ENCODE measurements at places on chromosomes 6 and 20. TPM values are rescaled to one million over a fixed set of nuclear protein-coding genes. Genes with fewer than 3 reads are reported as not detected.

DNA sequence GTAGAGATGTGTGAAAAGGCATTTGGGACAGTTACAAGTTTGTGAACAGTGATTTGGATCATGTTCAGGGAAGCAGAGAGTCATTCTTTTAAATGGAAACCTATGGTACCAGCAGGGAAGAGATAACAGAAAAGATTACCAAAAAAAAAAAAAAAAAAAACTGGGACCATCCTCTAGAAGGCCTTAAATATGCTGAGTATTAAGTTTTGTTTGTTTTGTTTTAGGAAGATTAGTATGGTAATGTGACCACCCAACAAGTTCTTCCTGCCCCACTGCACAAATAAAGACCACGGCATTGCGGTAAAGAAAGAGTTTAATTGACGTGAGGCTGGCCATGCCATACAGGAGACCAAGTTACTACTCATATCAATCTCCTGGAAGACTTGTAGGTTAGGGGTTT lies 946.2 kb downstream of the KIF16B start:
- no peak overlapping the region for H3K27ac ChIP-seq
- H3K4me3 ChIP-seq, result no peak overlapping the region
- no peak for DNase-seq
- no peaks in the 10 kb centered on the region for H3K27me3 ChIP-seq
- no peaks in the 10 kb centered on the region for H3K36me3 ChIP-seq

GRCh38 chr20:61830241-61830930 lies 235.3 kb downstream of the TAF4 start:
- H3K4me3 ChIP-seq, result no peak overlapping the region
- no peak for DNase-seq
- no peaks in the 10 kb centered on the region for H3K4me1 ChIP-seq
- no peaks in the 10 kb centered on the region for H3K27me3 ChIP-seq

GRCh38 chr6:168126566-168127383 lies 47.8 kb upstream of the FRMD1 start:
- H3K4me1 ChIP-seq, result no peaks in the 10 kb centered on the region
- H3K27me3 ChIP-seq, result no peaks in the 10 kb centered on the region
- no peaks in the 10 kb centered on the region for H3K36me3 ChIP-seq
- no peak overlapping the region for H3K27ac ChIP-seq
- no peak for DNase-seq

- H3K27ac ChIP-seq, result no peak overlapping the region
- H3K36me3 ChIP-seq, result no peaks in the 10 kb centered on the region
These were observed 23.9 kb downstream of the ZNF217 start for GRCh38 chr20:53569606-53570307.

GRCh38 chr6:85403331-85404015 lies 46.4 kb upstream of the NT5E start:
- DNase-seq, result no peak
- no peak overlapping the region for H3K4me3 ChIP-seq
- no peaks in the 10 kb centered on the region for H3K27me3 ChIP-seq
- H3K4me1 ChIP-seq, result no peaks in the 10 kb centered on the region
- no peaks in the 10 kb centered on the region for H3K36me3 ChIP-seq
- H3K27ac ChIP-seq, result no peak overlapping the region

DNA sequence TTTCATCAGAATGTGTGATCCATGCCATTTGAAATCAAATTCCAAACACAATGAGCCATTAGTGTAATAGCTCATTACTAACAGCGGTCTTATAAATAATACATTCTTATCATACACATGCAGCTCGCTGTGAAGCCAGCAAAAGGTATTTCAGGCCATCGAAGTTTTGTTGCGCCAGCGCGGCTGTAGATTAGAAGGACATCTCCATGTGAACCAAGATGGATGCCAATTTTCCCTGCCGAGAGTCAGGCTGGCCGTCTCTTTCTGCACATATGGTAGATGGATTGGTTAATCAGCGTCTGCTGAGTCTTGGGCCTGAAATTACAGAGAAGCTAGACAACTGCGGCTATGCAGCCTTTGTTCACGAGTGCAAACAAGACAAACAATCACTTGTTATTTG lies 44.1 kb downstream of the CFAP61 start:
- H3K4me3 ChIP-seq, result no peak overlapping the region
- DNase-seq, result no peak
- H3K36me3 ChIP-seq, result no peaks in the 10 kb centered on the region
- H3K27me3 ChIP-seq, result no peaks in the 10 kb centered on the region
- H3K4me1 ChIP-seq, result no peaks in the 10 kb centered on the region
- H3K27ac ChIP-seq, result peak overlapping the region; percentile 56

- H3K36me3 ChIP-seq, result no peaks in the 10 kb centered on the region
- no peak overlapping the region for H3K4me3 ChIP-seq
- DNase-seq, result peak; percentile 48
- H3K27ac ChIP-seq, result peak overlapping the region; percentile 85
These were observed 289.9 kb downstream of the KIF16B start for GRCh38 chr20:16283307-16283706.

Gene POM121L2
- total RNA-seq, result not detected

DNA sequence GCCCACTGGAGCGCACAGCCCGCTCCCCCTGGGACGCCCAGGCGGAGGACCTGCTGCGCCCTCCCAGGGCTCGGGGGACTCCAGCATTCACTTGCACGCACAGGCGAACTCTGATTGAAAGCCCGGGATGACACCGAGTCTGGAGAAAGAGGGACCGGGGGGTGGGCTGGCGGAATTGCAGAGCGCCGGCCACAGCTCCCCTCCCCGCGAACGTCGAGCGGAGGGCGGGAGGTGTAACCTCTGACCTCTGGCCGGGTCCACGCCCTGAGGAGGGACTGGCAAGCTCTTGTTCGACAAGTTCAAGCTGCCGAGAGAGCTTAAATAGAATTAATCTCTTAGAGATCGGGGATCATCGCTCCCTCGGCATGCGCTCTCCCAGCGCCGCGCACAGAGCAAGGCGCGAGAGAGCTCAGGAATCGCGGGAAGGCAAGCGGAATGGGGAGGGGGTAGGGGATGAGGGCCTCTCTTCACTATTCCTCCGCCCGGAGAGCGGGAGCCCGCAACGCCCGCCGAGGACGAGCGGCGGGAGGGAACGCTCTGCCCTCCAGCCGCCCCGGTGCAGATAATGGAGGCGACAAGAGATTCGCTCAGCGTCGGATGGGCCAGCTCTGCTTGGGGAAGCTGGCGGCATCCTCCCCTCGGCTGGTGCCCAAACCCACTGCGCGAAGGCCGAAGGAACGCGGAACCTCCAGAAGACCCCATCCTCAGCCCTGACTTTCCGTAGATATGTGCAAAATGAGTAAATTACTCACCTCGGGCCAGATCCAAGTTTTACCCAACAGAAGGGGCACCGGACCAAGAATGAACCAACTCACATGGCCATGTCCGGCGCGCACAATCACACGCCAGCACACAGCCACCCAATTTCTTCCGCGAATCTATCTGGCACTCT lies 761 bp upstream of the NR2E1 start:
- no peak overlapping the region for H3K27ac ChIP-seq
- peaks cover 43% of the 10 kb centered on the region for H3K4me1 ChIP-seq
- no peak for DNase-seq
- no peaks in the 10 kb centered on the region for H3K36me3 ChIP-seq

- H3K27me3 ChIP-seq, result no peaks in the 10 kb centered on the region
- no peak for DNase-seq
- H3K36me3 ChIP-seq, result no peaks in the 10 kb centered on the region
- no peak overlapping the region for H3K4me3 ChIP-seq
- no peaks in the 10 kb centered on the region for H3K4me1 ChIP-seq
These were observed 47.1 kb downstream of the SLC26A8 start for GRCh38 chr6:35977308-35977707.

GRCh38 chr6:170224694-170225660 lies 65.9 kb downstream of the DLL1 start:
- H3K27me3 ChIP-seq, result no peaks in the 10 kb centered on the region
- peaks cover 13% of the 10 kb centered on the region for H3K4me1 ChIP-seq
- peak; percentile 67 for DNase-seq
- H3K27ac ChIP-seq, result peak overlapping the region; percentile 51
- H3K4me3 ChIP-seq, result no peak overlapping the region
- no peaks in the 10 kb centered on the region for H3K36me3 ChIP-seq

DNA sequence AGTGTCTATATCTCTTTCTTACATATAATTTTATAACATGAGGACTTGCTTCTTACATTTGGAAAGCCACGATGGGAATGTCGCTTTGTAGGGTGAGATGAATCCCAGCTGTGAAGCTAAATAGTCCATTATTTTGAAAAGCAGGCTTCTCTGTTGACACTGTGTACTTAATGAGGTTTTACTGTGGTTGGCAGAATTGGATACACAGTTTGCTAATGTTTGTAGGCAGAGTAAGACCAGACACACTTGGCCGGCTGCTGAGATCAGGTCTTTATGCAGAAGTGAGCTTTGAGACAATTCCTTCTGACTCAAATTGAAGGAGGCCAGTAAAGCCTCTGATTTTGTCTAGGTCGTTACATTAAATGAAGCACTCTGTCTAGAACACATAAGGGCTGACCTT lies 93.0 kb downstream of the NDUFAF5 start:
- no peaks in the 10 kb centered on the region for H3K4me1 ChIP-seq
- H3K4me3 ChIP-seq, result no peak overlapping the region
- DNase-seq, result no peak
- no peak overlapping the region for H3K27ac ChIP-seq
- no peaks in the 10 kb centered on the region for H3K27me3 ChIP-seq

- DNase-seq, result no peak
- no peak overlapping the region for H3K27ac ChIP-seq
- no peaks in the 10 kb centered on the region for H3K27me3 ChIP-seq
- no peak overlapping the region for H3K4me3 ChIP-seq
- H3K36me3 ChIP-seq, result no peaks in the 10 kb centered on the region
- peaks cover 14% of the 10 kb centered on the region for H3K4me1 ChIP-seq
These were observed 602.7 kb upstream of the NOX3 start for GRCh38 chr6:156058356-156058755.
